ENCODE measurements at places on chromosomes 2 and 18.

GRCh38 chr2:113141451-113141850 lies 14.1 kb downstream of the IL1RN start:
- no peak for DNase-seq

GRCh38 chr2:65425276-65425675 lies 7.1 kb downstream of the SPRED2 start:
- DNase-seq = no peak

DNA sequence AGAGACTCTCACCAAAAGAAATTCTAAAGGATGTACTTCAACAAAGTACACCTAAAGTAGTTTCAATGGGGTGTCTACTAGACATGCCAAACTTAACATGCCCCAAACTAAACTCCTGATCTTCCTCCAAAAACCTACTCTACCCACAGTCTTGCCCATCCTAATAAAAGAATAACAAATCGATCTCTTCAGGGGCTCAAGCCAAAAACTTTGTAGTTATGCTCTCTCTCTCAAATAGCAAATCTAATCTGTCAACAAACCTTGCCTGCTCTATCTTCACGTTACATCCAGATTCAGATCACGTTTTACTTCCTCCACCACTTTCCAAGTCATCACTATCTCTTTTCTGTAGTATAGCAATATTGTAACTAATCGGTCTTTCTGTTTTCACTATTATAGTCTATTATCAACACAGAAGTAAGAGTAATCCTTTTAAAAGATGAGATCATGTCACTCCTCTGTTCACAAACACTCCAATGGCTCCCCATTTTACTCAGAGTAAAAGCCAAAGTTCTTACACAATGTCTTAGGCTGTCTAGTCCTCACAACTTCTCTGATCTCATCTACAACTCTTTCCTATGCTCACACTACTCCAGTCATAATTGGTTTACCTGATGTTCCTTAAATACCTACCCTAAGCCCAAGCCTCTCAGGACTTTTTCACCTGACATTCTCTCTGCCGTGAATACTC lies 79.9 kb downstream of the THADA start:
- no peak for DNase-seq

DNA sequence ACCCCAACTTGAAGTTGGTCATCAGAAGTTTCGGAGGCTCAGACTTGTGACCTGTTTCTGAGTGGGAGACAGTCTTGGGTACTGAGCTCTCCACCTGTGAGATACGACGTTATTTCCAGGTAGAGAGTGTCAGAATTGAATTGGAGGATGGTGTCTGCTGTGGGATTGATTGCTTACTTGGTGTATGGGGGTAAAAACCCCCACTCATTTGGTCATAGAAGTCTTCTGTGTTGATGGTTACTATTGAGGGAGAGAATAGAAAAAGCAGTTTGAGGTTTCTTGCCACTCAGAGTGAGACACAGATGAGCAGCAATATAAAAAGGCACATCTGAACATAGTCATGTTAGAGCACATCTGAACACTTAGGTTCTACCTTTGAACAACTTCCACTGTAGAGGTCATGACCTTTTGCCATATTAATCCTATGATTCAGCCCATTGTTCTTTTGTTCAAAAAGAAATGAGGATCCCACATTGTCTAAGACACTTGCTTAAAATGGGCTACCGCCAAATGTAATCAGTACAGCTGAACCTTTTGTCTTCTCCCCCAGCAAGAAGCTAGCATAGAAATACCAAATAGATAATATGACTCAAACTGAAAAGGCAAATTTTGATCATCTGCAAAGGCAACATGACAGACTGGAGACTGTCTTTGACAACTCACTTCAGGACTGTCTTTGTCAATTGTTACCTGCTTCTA lies 73.3 kb downstream of the NAB1 start:
- DNase-seq = no peak

- DNase-seq = no peak
These were observed 47.4 kb upstream of the DNAJC10 start for GRCh38 chr2:182668671-182669070.

Data from ACHN (cell line).